AG08396 (cell line): ENCODE measurements at places on chromosomes 4 and X.

GRCh38 chr4:102535398-102536082 lies 34.4 kb downstream of the NFKB1 start:
- peak; percentile 25 for DNase-seq

- DNase-seq, result no peak
Observed at GRCh38 chr4:23438764-23439163, 451.1 kb downstream of the PPARGC1A start.

DNA sequence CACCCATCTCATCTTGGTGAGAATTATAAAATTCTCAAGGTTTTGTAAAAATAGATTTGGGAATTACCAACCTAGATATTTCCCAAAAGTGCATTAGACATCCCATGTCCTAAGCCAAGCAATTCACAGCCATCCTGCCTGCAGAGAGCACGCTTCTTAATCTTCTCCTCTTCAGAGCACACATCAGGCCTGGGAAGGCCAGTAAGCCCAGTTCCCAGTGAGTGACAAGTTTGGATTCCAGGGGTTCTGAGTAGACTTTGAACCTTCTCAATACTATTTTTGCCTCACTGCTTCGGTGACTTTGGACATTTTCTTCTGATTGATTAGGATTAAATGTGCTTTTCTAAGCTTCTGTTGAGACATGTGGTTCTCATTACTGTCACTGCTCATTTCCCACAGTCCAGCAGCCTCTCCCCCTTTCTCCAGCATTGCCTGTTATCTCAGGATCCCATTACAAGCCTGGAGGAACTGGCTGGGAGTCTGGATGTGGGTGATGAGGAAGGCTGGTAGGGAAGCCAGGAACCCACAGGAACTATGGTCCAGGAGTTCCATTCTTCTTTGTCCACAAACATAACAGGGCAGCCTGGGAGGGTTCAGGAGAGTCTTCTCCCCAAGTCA lies 56.4 kb upstream of the TMEM150C start:
- DNase-seq, result no peak

DNA sequence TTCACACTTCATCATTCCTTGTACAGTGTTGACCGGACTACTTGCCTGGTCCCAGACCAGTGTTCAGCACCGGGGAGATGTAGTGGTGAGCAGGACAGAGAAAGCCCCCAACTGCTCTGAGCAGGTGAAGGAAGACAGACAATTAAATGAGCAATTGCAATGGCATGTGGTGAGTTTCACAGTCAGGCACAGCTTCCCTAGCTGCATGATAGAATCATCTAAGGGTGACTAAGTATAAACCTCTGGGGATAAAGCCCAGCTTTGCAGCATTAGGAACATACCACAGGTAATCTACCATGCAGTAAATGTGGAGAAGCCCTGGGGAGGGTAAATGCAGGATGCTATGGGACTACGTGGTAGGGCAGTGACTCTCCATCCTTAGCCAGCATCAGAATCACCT lies 47.8 kb downstream of the TMA16 start:
- DNase-seq, result no peak

- no peak for DNase-seq
Observed at GRCh38 chr4:181219783-181220416, 1023.3 kb upstream of the TENM3 start.

- DNase-seq, result no peak
Observed at GRCh38 chr4:183356173-183356830, 34.1 kb upstream of the CLDN24 start.

- no peak for DNase-seq
Observed at GRCh38 chr4:155972098-155972497, 18.4 kb upstream of the CTSO start.

GRCh38 chr4:84530871-84531270 lies 31.8 kb upstream of the NKX6-1 start:
- DNase-seq, result no peak

DNA sequence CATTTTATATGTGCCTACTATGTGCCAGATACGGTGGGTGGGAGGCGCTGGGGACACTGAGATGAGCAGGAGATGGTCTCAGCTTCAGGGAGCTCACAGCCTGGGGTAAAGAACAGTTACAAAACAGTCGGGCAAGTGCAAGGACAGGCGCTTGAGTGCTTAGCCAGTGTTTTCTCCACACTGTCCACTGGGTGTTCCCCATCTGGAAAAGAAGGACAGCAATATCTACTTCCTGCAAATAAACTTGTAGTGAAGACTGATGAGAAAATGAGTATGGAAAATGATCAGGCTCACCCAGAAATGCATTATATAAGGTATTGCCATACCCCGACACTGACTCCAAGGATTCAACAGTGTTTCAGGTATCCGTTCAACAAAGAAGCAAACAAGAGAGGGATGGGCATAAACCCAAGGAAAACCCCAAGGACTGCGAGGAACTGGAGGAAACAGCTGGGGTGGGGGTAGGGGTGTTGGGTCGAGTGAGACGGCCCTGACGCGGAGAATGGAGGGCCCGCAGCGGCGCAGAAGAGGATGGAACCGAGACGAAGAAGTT lies 835 bp downstream of the TMEM185A start:
- peak; percentile 45 for DNase-seq

- DNase-seq, result peak; percentile 5
Observed at GRCh38 chr4:156321203-156321602, 367.5 kb upstream of the CTSO start.

DNA sequence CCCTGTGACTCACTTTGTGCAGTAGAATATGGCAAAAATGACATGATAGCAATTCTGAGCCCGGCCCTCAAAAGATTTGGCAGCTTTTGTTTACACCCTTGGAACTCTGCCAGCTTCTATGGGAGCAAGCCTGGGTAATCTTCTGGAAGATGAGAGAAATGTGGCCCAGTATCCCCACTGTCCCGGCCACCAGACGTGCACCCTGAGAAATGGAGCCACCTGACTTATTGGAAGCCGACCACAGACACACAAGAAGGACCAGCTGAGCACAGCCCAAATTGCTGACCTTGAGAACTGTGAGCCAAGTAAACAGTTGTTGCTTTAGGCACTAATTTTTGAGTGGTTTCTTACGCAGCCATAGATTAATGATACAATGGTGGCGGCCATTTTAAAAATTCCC lies 197.0 kb downstream of the STIM2 start:
- DNase-seq, result no peak
